ENCODE measurements at places on chromosomes 2 and 18.

DNA sequence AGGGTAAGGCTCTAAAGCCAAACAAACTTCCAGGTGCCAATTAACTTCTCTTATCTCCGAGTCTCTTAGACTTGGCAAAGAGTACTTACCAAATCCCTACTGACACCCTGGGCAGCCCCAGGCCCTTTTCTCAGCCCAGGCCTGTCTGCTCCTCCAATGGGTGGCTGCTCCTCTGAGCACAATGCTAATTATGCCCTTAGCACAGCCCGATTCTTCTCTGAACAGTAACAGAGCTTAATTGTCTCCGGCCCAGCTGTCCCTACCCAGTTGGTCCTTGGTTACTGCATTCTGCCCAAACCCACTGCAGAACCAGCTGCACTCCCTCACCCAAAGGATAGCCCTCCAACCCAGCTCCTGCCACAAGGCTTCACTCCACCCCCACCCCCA is 110.3 kb downstream of the SMAD7 start:
- no peak for DNase-seq

- no peak for DNase-seq
Measured at GRCh38 chr2:218824004-218824403, 7.6 kb downstream of the PRKAG3 start.

GRCh38 chr2:72574886-72575285 is 250.9 kb downstream of the EXOC6B start:
- no peak for DNase-seq

DNA sequence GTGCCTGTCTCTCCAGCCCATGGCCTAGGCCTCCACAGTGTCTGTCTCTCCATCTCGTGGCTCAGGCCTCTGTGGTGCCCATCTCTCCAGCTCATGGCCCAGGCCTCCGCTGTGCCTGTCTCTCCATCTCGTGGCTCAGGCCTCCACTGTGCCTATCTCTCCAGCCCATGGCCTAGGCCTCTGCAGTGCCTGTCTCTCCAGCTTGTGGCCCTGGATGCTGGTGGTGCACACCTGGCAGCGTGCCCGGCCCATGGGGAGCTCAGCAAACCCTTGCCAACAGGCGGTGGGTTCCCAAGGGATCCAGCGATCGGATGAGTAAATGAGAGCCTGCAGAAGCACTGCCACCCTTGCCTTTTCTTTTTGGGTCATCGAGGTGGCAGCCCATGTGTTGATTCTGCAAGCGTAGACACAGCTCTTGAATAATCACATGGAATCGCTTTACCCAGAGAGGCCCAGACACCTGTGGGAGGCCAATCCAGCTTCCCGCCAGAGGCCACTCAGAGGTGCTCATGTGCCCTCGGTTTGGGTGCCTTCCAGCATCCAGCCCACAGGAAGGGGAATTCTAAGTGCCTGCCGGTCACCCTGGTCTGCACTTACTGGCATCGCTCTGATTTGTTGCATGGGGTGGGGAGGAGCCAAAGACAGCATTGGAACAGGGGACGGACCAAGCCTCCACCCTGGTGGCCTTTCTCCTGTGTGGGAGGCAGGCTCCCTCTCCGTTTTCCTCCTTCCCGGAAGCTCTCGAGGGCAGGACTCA is 101.8 kb upstream of the HDAC4 start:
- no peak for DNase-seq

- no peak for DNase-seq
Measured at GRCh38 chr2:241932899-241933178, 63.3 kb downstream of the RTP5 start.

DNA sequence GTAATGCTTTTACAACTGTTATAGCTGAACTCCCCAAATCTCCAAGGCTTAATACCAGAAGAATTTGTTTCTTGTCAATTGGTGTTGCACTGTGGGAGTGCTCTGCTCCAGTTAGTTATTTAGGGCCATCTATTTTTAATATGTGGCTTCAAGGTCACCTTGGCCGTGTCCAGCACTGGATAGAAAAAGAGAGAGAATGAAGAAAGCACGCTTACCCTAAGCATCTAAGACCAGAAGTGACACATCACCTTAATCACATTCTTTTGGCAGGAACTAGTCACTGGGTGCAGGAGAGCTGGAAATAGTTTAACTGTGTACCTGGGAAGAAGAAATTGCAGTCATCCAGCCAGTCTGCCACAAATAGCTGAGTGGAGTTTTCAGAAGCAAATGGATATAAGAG is 78.8 kb downstream of the VWC2L start:
- DNase-seq: no peak

DNA sequence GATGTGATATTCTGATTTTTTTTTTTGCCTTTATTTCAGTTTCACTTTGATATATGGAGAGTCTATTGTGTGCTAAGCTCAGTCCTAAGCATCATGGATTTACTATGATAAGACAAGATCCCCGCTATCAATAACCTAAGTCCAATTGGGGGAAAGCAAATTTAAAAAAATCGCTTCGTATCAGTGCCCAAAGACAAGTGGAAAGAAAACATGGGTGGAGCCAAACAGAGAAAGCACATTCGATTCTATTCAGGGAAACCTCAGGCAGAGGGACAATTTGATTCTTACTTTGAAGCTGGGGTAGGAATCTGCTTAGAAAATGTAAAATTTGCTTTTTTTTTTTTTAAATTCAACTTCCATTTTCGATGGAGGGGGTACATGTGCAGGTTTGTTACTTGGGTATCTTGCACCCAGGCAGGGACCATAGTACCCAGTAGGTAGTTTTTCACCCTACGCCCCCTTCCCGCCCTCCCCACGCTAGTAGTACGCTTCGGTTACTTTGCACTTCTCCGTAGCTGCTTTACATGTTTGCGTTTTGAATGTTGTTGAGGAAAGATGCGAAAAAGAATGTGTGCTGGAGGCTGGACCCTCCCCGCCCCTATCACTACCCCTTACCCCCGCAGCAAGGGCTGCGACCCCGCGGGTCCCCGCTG is 12.4 kb downstream of the KIF5C start:
- no peak for DNase-seq

GRCh38 chr2:164847981-164848741 is 6.5 kb upstream of the COBLL1 start:
- no peak for DNase-seq

DNA sequence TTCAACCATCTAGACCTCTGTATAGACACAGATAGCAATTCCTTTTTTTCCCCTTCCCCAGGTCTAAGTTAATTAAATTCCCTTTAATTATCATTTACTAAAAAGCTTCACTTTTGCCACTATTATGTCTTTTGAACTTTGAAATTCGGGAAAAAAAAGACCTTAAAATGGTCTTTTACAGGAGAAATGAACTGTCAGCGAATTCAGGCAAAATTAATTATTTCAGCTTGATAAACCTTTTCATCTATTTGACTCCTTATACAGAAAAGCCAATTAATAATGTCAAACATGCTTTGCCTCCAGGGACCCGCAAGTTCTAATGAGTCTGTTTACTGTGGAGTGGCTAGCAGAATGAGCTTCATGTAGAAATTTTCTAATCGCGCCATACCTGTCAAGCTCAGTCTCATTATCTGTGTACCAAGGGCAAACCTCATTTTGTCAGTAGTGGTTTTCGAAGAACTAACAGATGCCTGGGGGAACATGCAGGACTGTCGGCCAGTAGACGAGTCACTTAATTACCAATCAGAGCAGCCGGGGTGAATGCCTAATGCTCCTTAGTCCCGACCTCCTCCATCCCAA is 287.7 kb downstream of the INSIG2 start:
- DNase-seq: no peak

GRCh38 chr2:152396763-152397162 is 61.8 kb downstream of the FMNL2 start:
- DNase-seq: no peak

DNA sequence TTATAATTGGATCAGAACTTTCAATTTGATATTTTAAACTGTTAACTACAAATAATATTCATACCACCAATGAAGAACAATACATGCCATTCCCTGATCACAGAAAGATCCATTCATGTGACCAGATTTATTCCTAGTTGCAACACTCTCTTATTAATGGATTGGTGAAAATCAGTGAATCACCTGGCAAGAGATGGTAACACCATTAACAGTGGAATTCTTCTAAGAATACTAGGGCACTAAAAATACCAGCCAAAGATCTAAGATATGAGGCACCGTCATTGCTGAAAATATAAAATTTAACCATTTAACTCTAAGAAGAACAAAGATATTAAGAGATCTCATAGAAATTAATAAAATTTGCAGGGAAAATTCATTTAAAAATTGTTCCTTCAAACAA is 58.1 kb downstream of the MAP4K3 start:
- DNase-seq: no peak

DNA sequence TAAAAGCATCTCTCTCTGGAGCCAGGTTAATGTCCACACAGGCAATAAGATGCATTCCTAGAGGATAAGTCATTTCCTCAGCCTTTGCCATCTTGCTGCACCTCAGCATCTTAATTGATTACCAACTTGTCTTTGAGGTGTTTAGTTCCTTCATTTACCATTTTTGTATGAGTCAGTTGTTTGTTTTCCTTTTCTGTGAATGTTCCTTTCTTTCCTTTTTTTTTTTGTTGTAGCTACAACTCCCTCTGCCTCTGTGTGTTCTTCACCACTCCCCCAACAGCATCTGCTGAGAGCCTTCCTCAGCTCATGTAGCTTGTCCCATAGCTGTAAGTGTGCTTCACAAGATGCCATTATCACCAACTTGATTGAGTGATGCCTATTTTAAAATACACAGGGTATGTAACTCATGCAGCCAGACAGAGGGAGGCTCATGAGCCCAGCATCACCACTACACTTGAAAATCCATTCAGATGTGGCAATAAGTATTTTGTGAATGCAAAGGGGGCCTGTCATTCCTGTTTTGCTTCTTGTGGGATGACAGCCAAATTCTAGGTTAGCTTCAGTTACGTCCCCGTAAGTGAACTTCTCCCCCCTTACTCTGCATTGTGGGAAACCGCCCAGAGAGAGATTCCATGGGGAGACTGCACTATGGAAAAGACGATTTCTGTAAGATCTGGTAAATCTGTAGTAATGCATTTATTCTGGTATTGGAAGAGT is 315.9 kb upstream of the ZEB2 start:
- no peak for DNase-seq

GRCh38 chr2:8564475-8564874 is 117.4 kb upstream of the ID2 start:
- DNase-seq: no peak

- no peak for DNase-seq
Measured at GRCh38 chr2:204535764-204536163, 9.5 kb upstream of the PARD3B start.

GRCh38 chr2:71783815-71784214 is 330.5 kb downstream of the DYSF start:
- no peak for DNase-seq

- DNase-seq: no peak
Measured at GRCh38 chr2:212052412-212053159, 486.0 kb downstream of the ERBB4 start.

GRCh38 chr18:77157312-77157711 is 24.7 kb upstream of the MBP start:
- DNase-seq: no peak

DNA sequence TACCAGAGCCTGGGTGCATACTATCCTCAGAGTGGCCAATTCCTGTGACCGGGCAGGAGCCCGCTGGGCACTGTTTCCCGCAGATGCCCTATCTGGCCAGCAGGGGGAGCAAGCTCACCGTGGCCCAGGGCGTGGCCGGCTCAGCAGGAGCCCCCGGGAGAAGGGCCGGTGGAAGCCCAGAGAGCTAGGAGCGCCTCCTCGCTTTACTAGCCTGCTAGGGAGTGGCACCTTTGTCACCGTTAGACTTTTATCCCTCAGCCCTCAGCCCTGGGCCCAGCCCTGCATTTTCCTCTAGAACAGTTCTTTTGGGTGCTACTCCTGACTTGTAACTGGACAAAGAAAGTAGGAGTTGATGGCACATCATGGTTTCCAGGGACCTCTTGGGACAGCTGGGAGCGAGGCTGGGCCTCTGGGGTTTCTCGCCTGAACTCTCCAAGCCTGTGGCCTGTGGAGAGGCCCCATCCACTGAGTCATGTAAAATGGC is 24.0 kb downstream of the TMEM177 start:
- DNase-seq: peak; percentile 57

DNA sequence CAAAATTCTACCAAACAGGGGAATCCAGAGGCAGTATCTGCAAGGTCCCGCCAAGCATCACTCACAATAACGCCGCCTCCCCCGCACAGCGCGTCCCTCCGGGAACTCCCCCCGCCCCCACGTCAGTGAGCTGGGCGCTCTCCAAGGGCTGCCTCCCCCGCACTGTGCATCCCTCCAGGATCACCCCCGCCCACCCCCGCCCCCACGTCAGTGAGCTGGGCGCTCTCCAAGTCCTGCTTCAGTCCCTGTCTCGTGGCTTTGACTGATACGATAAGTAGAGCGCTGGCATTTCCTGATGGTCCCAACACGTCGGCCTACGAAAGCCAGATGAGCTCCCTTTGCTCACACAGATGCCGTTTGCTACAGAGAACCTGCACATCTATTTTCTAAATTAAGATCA is 130.7 kb upstream of the TPO start:
- DNase-seq: no peak

DNA sequence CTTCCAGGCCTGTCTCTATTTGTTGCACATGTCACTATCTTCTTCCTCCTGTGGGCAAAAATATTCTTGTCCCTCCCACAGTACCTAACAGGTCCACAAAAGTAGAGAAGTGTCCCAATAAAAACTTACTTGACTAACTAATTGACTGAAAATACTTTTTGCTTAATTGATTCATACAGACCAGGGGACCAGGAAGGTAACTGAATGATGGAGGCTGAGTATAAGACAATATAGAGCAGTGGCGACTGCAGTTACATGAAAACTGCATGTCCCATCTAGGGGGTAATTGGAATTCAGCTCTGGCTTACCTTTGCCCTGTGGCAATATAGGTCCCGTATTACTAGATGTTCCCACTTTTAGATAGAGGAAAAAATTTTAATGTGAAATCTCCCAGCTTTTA is 112.9 kb upstream of the CREB1 start:
- no peak for DNase-seq

DNA sequence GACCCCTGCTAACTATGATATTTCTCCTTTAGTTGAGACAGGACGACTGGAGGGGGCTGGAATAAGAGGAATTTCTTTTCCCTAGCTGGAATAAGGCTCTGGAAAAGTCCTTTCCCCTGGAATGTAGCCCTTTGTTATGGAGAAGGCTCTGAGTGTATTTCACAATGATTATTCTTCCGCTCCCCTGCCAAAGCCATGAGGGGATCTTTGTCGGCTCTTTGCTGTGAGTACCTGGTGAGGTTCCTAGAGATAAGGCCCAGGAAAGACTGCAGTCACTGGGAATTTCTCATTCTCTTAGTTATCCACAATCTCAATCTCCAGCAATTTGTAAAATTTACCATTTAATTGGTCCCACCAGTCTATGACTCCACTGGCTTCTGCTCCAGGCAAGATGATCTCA is 340.2 kb upstream of the HNRNPA3 start:
- no peak for DNase-seq

GRCh38 chr2:7269106-7269643 is 352.0 kb downstream of the RNF144A start:
- DNase-seq: no peak

GRCh38 chr2:55038428-55038827 is 11.8 kb downstream of the RTN4 start:
- no peak for DNase-seq

- no peak for DNase-seq
Measured at GRCh38 chr2:222656526-222657446, 894 bp upstream of the FARSB start.

- no peak for DNase-seq
Measured at GRCh38 chr2:160575368-160575767, 81.8 kb upstream of the RBMS1 start.
